ENCODE measurements at places on chromosomes 3 and 15.

DNA sequence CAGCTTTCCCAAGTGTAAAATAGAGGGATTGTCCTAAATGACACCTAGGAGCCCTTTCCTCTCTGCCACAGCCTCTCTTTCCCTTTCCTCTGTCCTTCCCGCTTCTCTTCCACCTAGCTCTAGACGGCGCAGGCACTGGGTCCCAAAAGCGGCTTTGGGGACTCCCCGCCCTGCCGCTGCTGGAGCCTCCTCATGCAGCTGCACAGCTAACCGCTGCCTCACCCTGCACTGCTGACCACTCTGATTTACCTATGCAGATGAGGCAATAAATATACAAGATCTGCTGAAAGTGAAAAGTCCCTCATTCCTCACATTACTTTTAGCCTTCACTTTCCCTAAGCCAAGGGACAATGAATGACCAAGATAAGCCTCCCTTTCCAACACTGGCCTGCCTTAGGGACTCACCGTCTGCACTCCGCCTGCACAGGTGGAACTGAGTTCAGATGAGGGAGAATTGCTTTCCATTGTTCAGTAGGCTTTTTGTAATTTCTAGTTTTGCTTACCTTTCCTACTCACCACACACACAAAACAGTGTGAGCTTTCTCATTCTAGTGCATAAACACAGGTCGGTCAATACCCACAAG, 197.5 kb upstream of the BCL6 start:
- peak; percentile 82 for DNase-seq

- DNase-seq, result no peak
These were observed 239.3 kb downstream of the EPHB1 start for GRCh38 chr3:135034291-135034768.

DNA sequence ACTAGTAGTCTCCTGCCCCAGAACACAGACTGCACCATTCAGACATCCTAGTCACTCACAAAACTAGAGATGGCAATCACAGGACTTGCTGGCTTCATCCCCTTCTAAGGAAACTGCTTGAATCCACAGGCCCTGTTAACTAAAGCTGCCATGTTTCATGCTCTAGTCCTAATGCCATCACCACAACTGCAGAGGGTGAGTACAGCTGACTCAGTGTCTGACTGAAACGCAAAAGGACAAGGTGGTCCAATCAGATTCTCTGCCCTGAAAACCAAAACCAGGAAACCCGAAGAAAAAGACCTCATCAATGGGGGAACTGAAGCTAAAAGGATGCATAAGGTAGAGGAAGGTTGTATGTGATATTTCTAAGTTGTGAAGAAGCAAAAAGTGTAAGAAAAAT, 25.2 kb upstream of the TFDP2 start:
- no peak for DNase-seq

DNA sequence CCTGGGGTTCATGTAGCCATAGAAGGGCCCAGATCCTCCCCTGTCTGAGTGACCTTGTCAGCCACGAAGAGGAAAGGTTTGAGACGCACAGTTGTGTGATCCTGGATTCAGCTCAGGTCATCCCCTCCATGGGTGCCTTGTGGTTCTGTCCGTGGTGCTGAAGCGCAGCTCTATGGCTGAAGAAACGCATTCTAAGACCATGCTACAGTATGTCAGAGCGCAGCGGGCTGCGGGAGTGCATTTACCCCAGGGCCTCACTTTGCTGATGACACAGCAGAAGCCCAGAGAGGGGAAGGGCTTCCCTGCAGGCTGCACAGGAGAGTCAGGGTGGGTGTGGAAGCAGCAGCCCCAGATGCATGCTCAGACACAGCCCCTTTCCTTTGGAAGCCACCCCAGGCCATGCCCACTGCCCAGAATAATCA, 68.8 kb upstream of the IQSEC1 start:
- DNase-seq, result peak; percentile 58

Data from NAMALWA (cell line).